ENCODE measurements at places on chromosomes 6 and 20. TPM values are rescaled to one million over a fixed set of nuclear protein-coding genes. Genes with fewer than 3 reads are reported as not detected.

- DNase-seq: no peak
These were observed 8.5 kb upstream of the ANGPT4 start for GRCh38 chr20:924639-925038.

GRCh38 chr6:122405417-122405816 lies 6.0 kb downstream of the HSF2 start:
- DNase-seq: no peak

The MYBL2 gene
- 0.42 TPM for total RNA-seq

DNA sequence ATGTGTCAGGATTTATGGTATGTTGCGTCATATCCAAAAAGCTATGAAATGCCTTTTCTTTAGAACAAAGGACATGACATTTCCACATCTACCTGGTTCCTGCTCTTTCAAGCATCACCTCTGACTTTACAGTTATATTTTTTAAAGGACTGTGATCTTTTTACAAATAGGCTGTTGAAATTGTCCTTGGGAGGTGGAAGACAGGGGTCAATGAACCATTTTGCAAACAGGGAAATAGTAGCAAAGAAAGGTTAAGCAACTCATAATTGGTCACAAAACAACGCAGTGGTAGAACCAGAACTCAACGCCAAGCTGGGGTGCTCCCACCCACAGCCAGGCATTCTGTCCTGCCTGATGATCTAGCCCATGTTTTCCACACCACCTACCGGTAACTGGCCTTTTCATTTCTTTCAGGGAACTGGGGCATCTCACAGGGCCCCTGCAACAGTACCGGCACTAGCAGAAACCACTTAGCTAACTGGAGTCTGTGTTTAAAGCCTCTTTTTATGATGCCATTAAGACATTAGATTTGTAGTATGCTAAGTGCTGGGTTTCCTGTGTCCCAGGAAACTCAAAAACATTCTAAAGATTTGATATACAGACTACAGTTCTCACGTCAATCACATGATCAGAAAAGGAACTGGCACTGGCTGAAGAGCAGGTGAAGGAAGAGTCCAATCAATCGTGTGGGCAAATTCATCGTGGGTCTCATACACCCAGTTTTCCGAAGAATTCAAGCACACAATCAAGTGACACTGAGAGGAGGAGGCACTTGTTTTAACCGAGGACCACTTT lies 13.9 kb downstream of the ZNF217 start:
- DNase-seq: no peak

GRCh38 chr20:51480507-51481270 lies 61.8 kb downstream of the NFATC2 start:
- DNase-seq: no peak

DNA sequence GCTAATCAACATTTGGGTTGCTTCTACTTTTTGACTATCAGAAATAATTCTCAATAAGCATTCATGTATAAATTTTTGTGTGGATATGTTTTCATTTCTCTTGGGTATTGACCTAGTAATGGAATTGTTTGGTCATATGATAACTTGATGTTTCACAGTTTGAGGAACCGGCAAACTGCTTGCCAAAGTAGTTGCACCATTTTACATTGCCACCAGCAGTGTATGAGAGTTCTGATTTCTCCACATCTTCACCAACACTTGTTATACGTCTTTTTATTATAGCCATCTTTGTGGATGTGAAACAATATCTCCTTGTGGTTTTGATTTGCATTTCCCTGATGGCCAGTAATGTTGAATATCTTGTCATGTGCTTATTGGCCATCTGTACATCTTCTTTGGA lies 42.6 kb upstream of the TGM2 start:
- DNase-seq: no peak
